ENCODE measurements at places on chromosomes 6 and 20. TPM values are rescaled to one million over a fixed set of nuclear protein-coding genes. Genes with fewer than 3 reads are reported as not detected.

DEF6 gene
- 103 TPM for total RNA-seq

DNA sequence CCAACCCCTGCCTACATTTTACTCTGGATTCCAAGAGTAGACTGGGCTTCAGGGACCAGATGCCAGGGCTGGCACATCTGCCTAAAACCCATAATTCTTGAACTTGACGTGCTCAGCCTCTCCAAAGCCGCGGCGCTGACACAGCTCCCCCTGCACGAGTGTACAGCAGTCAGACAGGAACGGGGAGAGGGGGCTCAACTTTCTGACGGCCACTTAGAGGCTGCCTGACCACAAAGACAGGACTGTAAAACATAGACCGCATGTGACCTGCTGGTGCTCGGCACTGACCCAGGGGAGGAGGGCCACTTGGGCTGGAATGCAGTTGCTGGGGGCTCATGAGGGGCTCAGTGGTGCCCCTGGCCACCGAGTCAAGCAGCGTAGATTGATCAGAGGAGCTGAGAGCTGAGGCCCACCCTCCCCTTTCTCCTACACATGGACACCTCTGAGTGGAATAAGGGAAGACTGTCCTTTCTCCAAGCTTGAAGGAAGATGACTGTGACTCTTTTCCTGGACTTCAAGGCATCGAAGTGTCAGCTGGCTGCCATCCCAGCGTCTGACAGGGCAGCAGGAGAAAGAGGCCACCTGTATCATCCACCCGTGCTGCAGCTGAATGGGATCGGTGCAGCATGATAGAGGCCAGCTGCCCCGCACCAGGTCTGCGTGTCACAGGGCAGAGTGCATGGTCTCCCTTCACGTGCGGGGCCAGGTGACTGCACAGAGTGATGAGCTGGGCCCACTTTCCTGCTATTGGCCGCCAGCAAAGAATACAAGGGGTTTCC, 171.3 kb upstream of the AGPAT4 start:
- H3K27ac ChIP-seq = no peak overlapping the region
- no peak overlapping the region for H3K4me3 ChIP-seq
- no peaks in the 10 kb centered on the region for H3K36me3 ChIP-seq
- no peak for DNase-seq
- H3K27me3 ChIP-seq = no peaks in the 10 kb centered on the region

SMLR1 gene
- total RNA-seq = not detected

- H3K4me1 ChIP-seq = no peaks in the 10 kb centered on the region
- H3K27ac ChIP-seq = no peak overlapping the region
- H3K36me3 ChIP-seq = no peaks in the 10 kb centered on the region
- no peak overlapping the region for H3K4me3 ChIP-seq
These were observed 5.0 kb downstream of the EYA2 start for GRCh38 chr20:46899621-46900020.

DNA sequence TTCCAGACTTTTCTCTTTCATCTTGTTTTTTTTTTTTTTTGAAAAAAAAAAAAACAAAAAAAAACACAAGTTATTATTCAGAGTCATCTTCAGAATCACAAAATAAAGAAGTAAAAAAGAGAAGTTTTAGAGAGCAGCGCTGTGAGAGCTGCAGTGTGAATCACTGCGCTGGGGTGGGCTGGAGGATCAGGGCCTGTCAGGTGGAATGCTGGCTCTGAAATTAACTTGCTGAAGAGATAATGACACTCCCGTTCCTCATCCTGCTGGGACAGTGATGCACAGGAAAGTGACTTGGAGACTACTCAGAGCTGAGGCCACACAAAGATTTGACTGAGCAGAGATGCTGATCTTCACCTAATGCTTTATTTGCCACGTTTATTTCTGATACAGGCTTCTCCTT, 42.7 kb upstream of the CLDN20 start:
- peaks cover 5% of the 10 kb centered on the region for H3K27me3 ChIP-seq
- H3K27ac ChIP-seq = no peak overlapping the region
- no peak for DNase-seq
- peaks cover 25% of the 10 kb centered on the region for H3K4me1 ChIP-seq
- H3K36me3 ChIP-seq = peaks cover 26% of the 10 kb centered on the region

TTLL9 gene
- total RNA-seq = not detected

GRCh38 chr6:45002390-45003105, 325.6 kb upstream of the RUNX2 start:
- peak overlapping the region; percentile 84 for H3K27ac ChIP-seq
- H3K36me3 ChIP-seq = peaks cover 10% of the 10 kb centered on the region
- no peaks in the 10 kb centered on the region for H3K27me3 ChIP-seq
- DNase-seq = no peak

LIN28B gene
- not detected for total RNA-seq

- H3K4me1 ChIP-seq = peaks cover 3% of the 10 kb centered on the region
- no peak for DNase-seq
- peaks cover 65% of the 10 kb centered on the region for H3K27me3 ChIP-seq
- no peak overlapping the region for H3K4me3 ChIP-seq
- H3K36me3 ChIP-seq = no peaks in the 10 kb centered on the region
- no peak overlapping the region for H3K27ac ChIP-seq
These were observed 59.8 kb downstream of the FAM50B start for GRCh38 chr6:3908961-3909360.

- H3K27me3 ChIP-seq = peaks cover 3% of the 10 kb centered on the region
- H3K4me3 ChIP-seq = no peak overlapping the region
- no peak overlapping the region for H3K27ac ChIP-seq
These were observed 172.3 kb downstream of the ANKRD60 start for GRCh38 chr20:58056021-58056591.

DNA sequence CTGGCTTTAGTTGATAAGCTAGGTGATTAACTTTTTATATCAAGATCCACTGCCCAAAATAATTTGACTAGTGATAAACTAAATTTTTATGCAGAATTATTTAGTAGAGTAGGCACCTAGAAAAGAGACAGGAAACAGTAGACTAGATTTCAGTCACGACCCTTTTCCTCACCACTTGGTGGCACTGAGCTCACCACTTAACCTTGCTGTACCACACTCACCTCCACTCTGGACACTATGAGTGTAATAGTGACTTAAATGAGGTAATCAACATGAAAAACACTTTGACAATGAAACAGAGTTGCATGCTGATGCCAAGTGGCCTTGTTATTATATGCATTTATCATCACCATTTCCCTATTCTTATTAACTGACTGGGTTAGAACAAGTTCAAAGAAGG, 730.4 kb downstream of the KIF16B start:
- H3K4me3 ChIP-seq = no peak overlapping the region
- no peak for DNase-seq
- no peak overlapping the region for H3K27ac ChIP-seq

GRCh38 chr20:51129147-51129776, 106.4 kb upstream of the KCNG1 start:
- no peaks in the 10 kb centered on the region for H3K36me3 ChIP-seq
- H3K4me3 ChIP-seq = no peak overlapping the region
- DNase-seq = peak; percentile 67
- no peak overlapping the region for H3K27ac ChIP-seq
- H3K4me1 ChIP-seq = peaks cover 9% of the 10 kb centered on the region

GRCh38 chr6:139858429-139858828, 484.0 kb upstream of the CITED2 start:
- H3K4me1 ChIP-seq = no peaks in the 10 kb centered on the region
- H3K27ac ChIP-seq = no peak overlapping the region
- H3K36me3 ChIP-seq = no peaks in the 10 kb centered on the region
- H3K27me3 ChIP-seq = peaks cover 13% of the 10 kb centered on the region

DNA sequence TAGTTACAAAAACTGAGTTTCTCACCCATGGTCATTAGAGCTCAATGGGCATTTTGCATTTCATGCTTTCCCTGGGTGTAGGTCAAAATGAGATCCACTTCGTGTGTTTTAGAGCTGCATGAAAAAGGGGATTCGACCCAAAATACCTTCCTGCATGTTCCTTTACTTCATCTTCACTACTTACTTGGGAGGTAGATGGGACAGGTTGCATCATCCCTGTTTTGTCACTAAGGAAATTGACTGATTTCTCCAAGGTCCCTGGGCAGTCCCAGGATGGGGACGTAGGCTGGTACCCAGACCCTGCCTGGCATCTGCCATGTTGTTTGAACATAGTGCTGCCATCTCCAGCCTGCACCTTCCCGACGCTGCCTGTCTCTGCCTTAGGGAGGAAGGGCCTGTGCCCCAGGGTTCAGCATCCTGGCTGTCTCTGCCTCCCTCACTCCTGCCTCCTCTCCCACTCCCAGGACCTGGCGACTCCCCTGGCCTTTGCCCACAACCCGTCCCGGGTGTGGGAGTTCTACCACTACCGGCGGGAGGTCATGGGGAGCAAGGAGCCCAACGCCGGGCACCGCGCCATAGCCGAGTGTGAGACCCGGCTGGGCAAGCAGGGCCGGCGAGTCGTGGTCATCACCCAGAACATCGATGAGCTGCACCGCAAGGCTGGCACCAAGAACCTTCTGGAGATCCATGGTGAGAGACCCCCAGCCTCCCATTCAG, 17.0 kb downstream of the SIRT5 start:
- H3K27ac ChIP-seq = no peak overlapping the region
- H3K4me1 ChIP-seq = peaks cover 2% of the 10 kb centered on the region
- H3K27me3 ChIP-seq = no peaks in the 10 kb centered on the region
- no peak for DNase-seq

Data from activated CD4-positive, alpha-beta T cell treated with anti-CD3 and anti-CD28 coated beads, Interleukin-2, amount 10 ng/mL, durations not matched to agents 24 days and 14 days (primary cell).